ENCODE measurements at places on chromosomes 2 and 18.
A peak's percentile ranks its signal among the peaks of the same experiment; 100 is the strongest.

DNA sequence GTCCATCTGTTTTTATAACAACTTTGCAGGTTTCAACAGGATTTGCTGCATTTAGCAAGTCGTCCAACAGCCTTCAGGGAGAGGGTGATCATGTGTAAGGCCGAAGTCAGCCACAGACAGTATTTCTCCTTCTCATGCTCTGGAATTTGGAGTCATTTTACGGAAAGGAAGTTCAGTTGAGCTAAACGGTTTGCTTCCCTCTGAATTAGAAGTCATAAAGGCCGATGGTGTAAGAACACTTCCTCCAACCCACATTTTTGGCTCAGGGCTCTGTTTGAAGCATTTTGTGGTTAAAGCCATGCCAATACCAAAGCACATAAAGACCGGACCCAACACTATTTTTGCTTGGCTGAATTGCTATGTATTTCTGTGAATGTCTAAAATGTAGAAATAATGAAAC, 129.5 kb downstream of the TMEM182 start:
- no peak for DNase-seq

DNA sequence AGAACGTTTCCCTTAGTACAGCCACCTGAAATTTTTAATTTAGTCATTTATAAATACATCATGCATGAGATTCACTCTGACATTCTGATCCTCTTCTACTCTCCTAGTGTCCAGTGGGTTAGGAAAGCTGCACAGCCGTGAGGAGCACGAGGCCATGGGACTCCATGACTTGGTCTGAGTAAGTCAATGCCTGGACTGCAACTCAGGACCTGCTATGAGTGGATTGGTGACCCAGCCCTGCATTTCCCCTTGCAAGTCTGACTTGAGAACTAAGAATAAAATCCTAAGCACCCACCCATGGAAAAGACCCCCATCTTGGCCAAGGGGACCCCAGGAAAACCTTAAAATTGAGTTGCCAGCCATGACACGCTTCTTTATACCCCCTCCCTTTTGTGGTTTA, 237.6 kb upstream of the HDAC4 start:
- no peak for DNase-seq

- no peak for DNase-seq
Observed at GRCh38 chr18:35880788-35881455, 91.6 kb upstream of the RMP24 start.

DNA sequence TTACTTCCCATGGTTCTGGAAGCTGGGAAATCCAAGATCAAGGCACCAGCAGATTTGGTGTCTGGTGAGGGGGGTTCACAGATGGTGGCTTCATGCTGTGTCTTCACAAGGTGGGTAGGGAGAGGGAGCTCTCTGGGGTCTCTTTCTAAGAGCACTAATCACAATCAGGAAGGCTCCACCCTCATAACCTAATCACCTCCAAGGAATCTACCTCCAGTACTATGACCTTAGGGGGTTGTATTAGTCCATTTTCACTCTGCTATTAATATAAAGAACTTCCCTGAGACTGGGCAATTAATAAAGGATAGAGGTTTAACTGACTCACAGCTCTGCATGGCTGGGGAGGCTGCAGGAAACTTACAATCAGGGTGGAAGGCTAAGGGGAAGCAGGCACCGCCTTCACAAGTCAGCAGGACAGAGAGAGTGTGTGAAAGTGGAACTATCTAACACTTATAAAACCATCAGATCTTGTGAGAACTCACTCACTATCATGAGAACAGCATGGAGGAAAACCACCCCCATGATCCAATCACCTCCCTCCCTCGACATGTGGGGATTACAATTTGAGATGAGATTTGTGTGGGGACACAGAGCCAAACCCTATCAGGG, 17.6 kb downstream of the TBC1D8 start:
- DNase-seq: no peak

- no peak for DNase-seq
Observed at GRCh38 chr2:221485503-221485870, 86.6 kb downstream of the EPHA4 start.

GRCh38 chr18:74832999-74833398, 235.3 kb downstream of the ZNF407 start:
- no peak for DNase-seq

DNA sequence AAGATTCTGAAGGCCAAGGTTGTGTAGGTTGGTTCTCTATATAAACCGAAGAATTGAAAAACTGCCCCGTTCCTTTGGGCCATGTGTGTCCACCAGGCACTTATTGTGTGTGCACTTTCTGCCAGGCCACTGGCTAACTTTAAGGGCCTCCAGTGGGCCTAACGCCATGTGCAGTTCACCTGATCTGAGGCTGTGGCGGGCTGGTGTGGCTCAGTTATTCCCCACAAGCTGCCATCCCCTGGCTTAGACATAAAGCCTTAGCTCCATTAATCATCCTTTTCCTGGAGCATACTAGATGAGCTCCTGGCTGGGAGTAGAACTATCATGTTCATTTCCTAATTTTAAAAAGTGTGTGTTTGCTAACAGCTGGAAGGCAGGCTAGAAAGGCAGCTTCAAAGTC, 304.1 kb upstream of the TNP1 start:
- no peak for DNase-seq

DNA sequence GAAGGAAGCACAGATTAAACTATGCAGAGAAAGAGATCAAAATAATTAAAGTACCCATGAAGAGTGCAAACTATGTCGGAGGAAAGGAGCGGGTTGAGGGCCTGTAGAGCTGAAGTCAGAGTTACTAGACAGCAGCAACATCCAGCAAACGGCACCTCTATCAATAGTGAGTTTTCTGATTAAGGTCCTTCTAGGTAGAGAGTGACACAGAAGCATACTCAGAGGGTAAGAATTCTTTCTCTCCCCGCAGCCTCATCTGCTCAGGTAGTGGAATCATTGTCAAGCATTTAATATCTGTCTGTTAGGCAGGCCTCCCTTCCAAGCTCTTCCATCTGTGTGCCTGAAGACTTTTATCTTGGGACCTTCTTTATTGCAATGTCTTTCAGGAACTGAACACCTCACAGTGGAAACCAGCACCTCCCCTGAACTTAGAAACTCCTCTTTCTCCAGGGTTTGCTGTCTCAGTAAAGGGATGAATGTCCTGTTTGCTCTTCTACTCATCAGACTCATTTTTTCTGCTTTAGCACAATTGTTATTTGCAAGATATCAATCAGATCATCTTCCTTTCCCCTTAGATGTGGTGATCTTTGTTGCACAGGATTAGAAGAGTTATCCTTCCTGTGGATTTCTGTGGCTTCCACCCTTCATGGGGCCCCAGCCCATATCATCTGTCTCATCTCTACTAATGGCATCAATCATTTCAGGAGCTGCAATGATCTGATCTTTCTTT, 28.8 kb downstream of the SP140 start:
- DNase-seq: no peak

DNA sequence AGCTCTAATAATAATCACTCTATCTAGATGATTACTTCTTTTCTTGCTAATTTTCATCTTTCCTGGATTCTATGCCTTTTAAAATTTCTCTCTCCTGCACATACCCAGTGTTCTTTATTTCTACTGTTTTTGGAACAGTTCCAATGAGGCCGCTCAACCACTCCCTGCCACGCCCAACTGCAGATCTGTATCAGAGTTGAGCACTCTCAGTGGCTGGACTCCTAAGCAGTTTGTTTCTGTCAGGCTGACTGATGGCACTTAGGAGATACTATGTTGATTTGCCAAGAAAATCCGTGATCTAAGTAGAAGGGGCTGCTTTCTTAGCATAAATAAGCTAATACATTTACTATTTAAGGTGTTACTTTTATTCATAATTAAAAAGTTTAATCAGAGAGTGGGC, 192.8 kb downstream of the ARHGAP15 start:
- no peak for DNase-seq

- DNase-seq: no peak
Observed at GRCh38 chr2:15603948-15604347, 12.3 kb downstream of the DDX1 start.

DNA sequence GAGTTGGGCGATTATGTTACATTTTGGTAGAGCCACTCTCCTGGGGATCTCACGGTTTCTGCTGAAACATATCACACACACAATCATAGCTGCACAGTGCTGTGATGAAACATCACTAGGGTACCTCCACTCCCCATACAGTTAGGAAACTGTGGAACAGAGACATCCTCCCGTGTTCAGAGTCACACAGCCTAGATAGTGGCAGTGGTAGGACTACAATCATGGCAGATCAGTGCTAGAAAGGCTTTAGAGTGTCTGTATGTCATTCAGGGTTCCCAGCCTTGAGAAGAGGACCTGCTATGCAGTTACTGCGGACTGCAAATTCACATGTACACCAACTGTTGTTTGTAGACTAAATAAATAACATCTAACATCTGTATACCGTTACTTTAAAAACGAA, 210.3 kb upstream of the FOSL2 start:
- no peak for DNase-seq

GRCh38 chr2:175445281-175445680, 263.8 kb upstream of the ATP5MC3 start:
- no peak for DNase-seq

DNA sequence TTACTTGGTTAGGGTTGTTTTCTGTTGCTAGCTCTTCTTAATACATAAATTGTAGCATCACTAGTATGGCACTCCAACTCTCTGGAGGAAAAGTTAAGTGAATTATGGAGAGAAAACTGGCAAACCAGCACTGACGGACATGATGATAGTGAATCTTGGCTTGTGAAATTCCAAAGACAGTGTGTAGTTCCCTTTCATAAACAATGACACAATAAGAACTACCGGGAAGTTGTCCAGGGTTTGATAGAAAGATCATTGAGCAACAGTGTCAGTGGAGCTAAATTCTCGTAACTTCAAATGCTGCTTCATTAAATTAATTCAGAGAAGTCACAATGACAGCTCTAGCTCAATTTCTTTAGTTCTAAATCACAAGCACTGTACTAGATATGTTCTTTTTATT, 66.5 kb downstream of the RIT2 start:
- DNase-seq: no peak

DNA sequence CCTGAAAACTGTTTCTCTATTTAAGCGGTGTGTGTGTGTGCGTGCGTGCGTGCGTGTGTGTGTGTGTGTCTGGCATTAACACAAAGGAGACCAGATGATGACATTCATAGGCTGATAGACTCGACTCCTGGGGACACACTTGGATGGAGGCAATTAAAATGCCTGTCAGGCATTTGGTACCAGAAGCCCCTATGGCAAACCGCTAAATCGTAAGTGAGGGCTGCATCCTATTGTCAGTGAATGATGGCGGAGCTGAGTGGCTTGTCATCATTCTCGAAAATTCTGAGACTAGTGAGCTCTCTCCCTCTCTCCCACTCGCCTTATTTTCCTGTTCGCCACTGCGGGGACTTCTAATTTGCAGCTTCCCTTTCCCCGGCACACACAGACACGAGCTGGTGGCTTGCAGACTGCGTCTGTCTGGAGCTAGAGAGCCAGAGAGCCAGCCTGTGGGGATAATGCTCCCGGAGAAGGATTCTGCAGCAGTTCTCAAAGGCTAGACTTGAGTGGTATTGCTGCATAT, 155.4 kb downstream of the MAP2 start:
- no peak for DNase-seq

DNA sequence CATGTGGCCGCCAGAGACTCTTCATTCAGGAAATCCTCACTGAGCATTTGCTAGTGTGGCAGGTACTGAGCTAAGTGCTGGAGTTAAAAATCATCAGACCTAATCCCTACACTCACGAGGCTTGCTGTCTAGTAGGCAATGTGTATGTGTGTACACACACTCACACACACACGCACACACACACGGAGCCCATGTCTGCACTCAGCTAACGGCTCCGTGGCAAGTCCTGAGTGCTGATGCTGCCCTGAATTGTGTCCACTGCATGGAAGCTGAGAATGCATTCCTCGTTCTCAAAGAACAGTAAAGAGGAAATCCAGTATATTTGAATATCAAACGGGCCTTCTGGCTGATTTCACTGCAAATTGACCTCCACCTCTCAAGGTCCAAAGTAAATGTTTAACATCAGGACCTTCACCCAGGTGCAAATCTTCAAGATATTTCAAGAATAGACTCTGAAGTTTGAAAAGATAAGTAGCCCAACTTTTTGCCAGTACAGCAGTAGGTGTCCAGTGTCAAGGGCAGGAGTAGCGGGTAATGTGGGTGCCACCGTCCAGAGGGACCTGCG, 136.1 kb upstream of the TTC39C start:
- DNase-seq: no peak

GRCh38 chr2:204114295-204115136, 178.0 kb downstream of the ICOS start:
- DNase-seq: no peak

GRCh38 chr2:11330457-11331142, 13.8 kb downstream of the ROCK2 start:
- DNase-seq: no peak

DNA sequence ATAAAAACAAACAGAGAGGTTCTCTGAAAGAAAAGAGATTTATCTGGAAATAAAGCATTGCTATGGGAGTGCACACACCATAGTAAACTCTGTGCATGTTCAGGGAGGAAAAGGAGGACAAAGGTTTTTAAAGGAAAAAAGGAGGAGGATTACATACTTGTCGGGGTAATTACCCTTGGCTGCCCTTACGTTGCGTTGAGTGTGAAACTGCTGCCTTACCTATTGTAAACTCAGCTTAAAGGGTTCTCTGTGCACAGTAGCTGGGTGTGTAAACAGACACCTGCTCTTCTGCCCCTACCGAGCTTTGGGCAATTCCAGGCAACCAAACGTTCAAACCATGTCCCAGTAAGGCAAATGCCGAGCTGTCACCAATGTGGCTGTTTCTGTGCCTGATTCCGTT, 29.6 kb upstream of the PXDN start:
- peak; percentile 3 for DNase-seq

- DNase-seq: no peak
Observed at GRCh38 chr2:111668741-111669140, 215.3 kb downstream of the ANAPC1 start.

DNA sequence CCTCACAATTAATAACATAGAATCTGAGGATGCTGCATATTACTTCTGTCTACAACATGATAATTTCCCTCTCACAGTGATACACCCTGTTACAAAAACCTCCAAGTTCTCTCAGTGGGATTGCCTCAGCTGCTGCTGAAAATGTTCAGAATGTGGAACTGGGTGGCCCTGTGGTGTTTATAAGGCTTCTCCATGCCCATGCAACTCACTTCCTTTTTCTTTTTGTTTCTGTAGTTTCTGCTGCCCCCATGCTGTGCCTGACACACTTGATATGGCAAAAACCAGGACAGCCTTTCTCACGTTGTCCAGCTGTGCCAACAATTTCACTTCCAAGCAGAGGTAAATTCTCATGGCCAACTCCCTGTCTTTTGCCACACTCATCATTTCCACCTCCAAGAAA, 206.2 kb downstream of the RPIA start:
- no peak for DNase-seq

All from lower lobe of right lung (tissue), 2 donors.